ENCODE measurements at places on chromosomes 6 and 20.

DNA sequence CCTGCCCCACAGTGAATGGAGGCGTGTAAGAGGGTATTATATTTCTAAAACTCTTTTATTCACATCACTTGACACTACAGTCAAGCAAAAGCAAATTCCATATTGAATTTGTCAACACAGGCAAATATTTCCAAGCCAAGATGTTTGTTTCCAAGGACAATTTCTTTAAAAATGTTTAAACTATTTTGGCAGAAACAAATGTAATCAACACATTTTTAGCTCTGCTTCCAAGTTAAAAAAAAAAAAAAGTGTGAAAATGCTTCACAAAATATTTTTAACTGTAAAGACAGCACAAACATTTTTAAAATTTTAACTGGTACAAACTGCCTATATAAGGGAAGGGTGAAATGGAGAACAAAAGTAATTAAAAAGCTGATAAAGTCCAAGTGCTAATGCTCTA lies 44.9 kb upstream of the DST start:
- H3K27ac ChIP-seq = no peak overlapping the region
- H3K27me3 ChIP-seq = no peaks in the 10 kb centered on the region
- no peaks in the 10 kb centered on the region for H3K4me1 ChIP-seq
- no peak for DNase-seq
- H3K4me3 ChIP-seq = no peak overlapping the region

GRCh38 chr6:88629838-88630494 lies 333.5 kb downstream of the RNGTT start:
- H3K27ac ChIP-seq = no peak overlapping the region
- no peak overlapping the region for H3K4me3 ChIP-seq
- peak; percentile 3 for DNase-seq
- H3K36me3 ChIP-seq = no peaks in the 10 kb centered on the region
- no peaks in the 10 kb centered on the region for H3K4me1 ChIP-seq

DNA sequence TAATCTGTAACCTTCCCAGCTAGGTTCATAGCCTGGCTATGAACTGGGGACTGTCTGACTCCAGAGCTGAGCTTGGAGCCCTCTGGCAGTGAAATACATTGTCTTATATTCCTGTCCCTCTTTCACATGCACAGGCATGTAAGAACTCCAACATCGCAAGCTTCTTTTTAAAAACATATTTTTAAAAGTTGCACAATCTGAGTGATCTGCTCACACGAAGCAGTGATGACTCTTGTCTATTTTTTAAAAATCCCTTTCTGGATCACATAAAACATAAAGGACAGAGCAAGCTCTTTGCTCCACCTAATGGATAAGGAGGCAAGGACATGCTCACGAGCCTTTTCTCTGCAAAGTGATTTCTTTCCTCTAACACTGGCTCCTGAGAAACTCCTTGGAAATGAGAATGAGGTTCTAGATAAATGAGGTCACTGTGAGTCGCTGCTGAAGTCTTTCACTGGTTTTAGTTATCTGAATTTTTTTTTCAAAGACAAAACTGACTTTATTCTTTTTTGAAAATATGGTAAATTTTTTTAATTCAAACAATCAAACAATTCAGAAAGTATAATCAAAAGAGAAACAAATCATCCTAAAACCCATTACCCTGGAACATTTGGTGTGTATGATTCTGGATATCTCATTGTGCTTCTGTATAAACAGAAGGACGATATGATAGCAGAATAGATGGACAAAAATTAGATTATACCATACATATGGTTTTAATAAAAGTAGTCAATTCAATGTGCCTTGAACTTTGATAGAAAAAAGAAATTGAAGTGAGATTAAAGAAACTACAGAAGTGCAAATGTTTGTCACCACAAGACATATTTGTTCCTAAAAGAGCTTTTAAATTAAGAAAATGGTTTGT lies 30.8 kb downstream of the IL20RA start:
- no peak overlapping the region for H3K4me3 ChIP-seq
- H3K4me1 ChIP-seq = peaks cover 2% of the 10 kb centered on the region
- no peaks in the 10 kb centered on the region for H3K27me3 ChIP-seq
- H3K36me3 ChIP-seq = no peaks in the 10 kb centered on the region
- no peak overlapping the region for H3K27ac ChIP-seq
- DNase-seq = no peak

DNA sequence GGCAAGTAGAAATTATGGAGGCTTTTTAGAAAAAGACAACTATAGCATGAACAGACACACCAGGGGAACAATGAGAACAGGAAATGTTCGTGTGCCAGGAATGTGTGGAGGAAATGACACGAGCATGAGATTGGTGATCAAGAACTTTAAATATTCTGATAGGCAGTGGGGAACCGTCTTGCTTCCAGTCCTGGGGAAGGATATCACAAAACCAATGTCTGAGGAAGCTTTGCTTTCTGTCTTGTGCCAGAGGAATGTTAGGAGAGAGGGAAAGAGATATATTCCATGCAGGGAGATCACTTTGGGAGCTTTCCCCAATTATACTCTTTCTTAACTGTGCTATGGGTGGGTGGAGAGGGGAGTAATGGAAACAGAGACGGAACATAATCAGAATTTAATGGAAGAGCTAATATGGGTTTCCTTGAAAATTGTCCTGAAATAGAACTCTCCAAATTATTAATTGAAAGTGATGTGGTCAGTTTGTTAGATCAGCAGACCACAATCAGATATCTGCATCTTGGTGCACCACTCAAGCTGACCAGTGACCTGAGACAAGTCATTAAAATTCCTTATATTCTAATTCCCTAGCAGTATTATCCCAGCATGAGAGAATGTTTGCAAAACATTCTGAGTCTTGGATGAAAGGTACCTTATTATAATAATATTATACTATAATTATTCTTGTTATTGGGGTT lies 178.2 kb downstream of the SOX4 start:
- no peaks in the 10 kb centered on the region for H3K27me3 ChIP-seq
- peaks cover 14% of the 10 kb centered on the region for H3K36me3 ChIP-seq
- H3K27ac ChIP-seq = peak overlapping the region; percentile 71
- H3K4me3 ChIP-seq = no peak overlapping the region

GRCh38 chr6:51738614-51739013 lies 348.8 kb downstream of the PKHD1 start:
- H3K36me3 ChIP-seq = no peaks in the 10 kb centered on the region
- H3K27ac ChIP-seq = no peak overlapping the region
- no peak overlapping the region for H3K4me3 ChIP-seq
- no peak for DNase-seq

GRCh38 chr6:218153-219018 lies 73.9 kb upstream of the DUSP22 start:
- no peak overlapping the region for H3K4me3 ChIP-seq
- no peaks in the 10 kb centered on the region for H3K27me3 ChIP-seq
- peaks cover 12% of the 10 kb centered on the region for H3K4me1 ChIP-seq
- H3K27ac ChIP-seq = no peak overlapping the region
- DNase-seq = no peak
- H3K36me3 ChIP-seq = no peaks in the 10 kb centered on the region

DNA sequence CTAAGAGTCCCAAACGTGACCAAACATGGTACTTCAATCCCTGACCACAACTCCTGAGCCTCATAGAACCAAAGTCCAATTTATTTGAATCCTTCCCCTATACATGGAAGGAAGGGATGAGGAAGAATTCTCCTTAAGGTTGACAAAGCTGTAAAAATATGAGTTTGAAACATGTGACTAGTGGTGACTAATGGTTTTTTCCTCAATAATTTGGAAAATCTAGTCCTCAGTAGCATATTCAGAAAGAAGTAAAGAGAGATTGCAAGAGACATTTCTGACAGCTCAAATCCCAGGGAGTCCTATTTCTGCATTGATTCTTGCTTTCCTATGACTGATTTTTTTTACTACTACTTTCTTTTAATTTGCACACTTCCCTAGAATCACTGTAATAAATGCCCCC lies 443.7 kb downstream of the FRK start:
- H3K27me3 ChIP-seq = no peaks in the 10 kb centered on the region
- no peak overlapping the region for H3K4me3 ChIP-seq
- no peak for DNase-seq
- H3K27ac ChIP-seq = no peak overlapping the region
- H3K4me1 ChIP-seq = no peaks in the 10 kb centered on the region

- DNase-seq = no peak
- H3K27me3 ChIP-seq = no peaks in the 10 kb centered on the region
- H3K4me3 ChIP-seq = no peak overlapping the region
- no peak overlapping the region for H3K27ac ChIP-seq
- H3K4me1 ChIP-seq = no peaks in the 10 kb centered on the region
- no peaks in the 10 kb centered on the region for H3K36me3 ChIP-seq
Measured at GRCh38 chr6:144231721-144232120, 53.4 kb upstream of the UTRN start.

DNA sequence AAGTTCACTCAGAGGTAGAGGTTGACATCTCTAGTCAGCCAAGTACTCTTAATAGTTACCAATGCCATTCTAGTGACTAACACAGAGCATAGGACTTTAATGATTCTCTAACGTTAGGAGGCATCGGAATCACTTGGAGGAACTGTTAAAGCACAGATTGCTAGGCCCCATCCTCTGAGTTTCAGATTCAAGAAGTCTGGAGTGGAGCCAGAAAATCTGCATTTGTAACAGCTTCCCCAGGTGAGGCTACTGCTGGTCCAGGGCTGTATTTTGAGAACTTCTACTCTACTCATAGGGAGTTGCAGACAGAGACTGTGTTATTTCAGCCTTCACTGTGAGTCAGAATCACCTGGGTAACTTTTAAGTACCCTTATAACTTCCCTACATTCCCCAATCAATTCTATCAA lies 5.7 kb downstream of the LMBRD1 start:
- peaks cover 8% of the 10 kb centered on the region for H3K4me1 ChIP-seq
- H3K27ac ChIP-seq = no peak overlapping the region
- H3K36me3 ChIP-seq = peaks cover 17% of the 10 kb centered on the region
- no peaks in the 10 kb centered on the region for H3K27me3 ChIP-seq
- DNase-seq = no peak
- no peak overlapping the region for H3K4me3 ChIP-seq

DNA sequence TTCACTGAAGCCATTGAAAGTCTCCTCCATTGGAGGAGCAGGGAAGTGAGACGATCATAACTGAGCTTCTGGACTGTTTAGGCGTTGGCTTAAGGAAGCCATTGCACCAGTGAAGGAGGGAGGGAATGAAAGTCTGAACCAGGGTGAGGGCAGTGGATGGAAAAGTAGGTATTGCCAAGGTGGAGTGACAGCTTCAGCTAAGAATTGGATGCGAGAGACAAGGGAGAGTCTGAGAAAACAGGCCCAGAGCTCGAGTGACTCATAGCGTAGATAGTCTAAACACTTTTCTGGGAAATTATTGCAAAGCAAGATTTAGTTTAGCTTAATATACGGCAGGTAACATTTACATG lies 4.5 kb downstream of the DSP start:
- no peak overlapping the region for H3K27ac ChIP-seq
- no peaks in the 10 kb centered on the region for H3K4me1 ChIP-seq
- H3K36me3 ChIP-seq = no peaks in the 10 kb centered on the region
- no peak for DNase-seq
- H3K4me3 ChIP-seq = no peak overlapping the region

DNA sequence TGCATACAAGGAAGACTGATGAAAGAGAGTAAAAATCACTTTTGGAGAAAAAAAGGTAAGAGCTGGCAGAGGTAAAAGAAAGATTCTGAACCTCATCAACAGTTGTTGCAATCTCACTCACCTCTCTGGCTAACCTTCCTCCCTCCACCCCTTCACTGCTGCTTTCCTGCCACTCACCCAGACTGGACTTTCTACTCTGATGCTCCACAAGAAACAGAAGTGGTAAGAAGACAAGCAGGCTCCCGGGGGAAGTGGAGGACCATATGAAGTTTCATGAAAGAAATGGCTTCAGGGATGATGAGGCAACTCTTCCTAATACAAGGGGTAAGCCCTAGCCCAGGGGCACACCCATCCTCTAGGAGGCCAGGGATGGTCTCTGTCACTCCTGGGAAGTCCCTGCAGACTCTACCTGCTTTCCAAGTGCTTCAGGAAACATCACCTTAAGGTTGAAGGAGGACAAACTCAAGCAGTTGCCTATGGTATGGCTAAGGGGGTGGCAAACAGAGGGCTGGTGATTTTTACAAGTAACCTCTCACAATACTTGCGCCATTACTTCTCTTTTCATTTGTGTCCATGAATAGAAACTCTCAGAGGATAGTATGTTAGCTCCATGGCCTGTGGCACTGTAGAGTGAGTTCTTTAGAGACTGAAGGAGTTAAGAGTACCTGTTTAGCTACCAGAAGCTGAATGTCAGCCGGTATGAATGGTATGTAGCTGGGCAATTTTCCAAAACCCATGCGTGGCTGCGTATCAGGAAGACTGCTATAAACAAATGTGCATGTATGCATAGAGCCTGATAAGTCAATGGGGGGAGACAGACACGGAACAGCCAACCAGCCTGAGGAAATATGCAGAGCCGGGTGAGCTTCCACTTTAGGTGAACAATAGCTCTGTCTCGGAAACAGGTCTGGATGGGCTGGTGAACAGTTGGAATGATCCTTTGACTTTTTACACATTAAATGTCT lies 112.0 kb downstream of the BACH2 start:
- no peak for DNase-seq
- H3K36me3 ChIP-seq = no peaks in the 10 kb centered on the region
- no peak overlapping the region for H3K4me3 ChIP-seq
- H3K27ac ChIP-seq = no peak overlapping the region
- no peaks in the 10 kb centered on the region for H3K27me3 ChIP-seq

- H3K36me3 ChIP-seq = no peaks in the 10 kb centered on the region
- no peaks in the 10 kb centered on the region for H3K4me1 ChIP-seq
- no peak overlapping the region for H3K4me3 ChIP-seq
- H3K27me3 ChIP-seq = no peaks in the 10 kb centered on the region
- H3K27ac ChIP-seq = no peak overlapping the region
Measured at GRCh38 chr20:13700761-13701160, 62.0 kb upstream of the TASP1 start.

DNA sequence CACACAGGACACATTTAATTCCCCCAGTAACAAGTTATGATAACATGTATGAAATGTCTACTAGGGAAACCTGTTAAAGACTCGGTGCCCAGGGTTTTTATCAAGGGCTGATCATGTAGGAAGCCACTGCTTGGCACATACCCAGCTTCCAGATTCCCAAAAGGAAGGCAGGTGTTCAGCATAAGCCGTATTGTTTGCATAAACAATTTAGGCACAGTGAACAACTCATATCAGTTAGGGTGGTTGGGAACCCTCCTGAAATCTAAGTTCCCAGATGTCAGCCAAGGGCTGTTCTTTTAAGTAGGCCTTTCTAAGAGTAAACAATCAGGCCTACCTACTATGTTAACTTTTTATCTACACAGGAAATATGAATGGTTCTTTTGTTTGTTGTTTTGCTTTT lies 74.1 kb downstream of the ASXL1 start:
- DNase-seq = no peak
- H3K4me3 ChIP-seq = no peak overlapping the region
- no peak overlapping the region for H3K27ac ChIP-seq
- H3K4me1 ChIP-seq = no peaks in the 10 kb centered on the region

- DNase-seq = no peak
- H3K27me3 ChIP-seq = no peaks in the 10 kb centered on the region
- H3K36me3 ChIP-seq = peaks cover 33% of the 10 kb centered on the region
- H3K4me1 ChIP-seq = peaks cover 2% of the 10 kb centered on the region
- H3K4me3 ChIP-seq = peak overlapping the region; percentile 100
- no peak overlapping the region for H3K27ac ChIP-seq
Measured at GRCh38 chr6:170584954-170585498, 589 bp upstream of the PDCD2 start.

Measured in neuronal stem cell (in vitro differentiated cells).